ENCODE measurements at places on chromosomes 13 and 19. TPM values are rescaled to one million over a fixed set of nuclear protein-coding genes. Genes with fewer than 3 reads are reported as not detected.
A peak's percentile ranks its signal among the peaks of the same experiment; 100 is the strongest.

DNA sequence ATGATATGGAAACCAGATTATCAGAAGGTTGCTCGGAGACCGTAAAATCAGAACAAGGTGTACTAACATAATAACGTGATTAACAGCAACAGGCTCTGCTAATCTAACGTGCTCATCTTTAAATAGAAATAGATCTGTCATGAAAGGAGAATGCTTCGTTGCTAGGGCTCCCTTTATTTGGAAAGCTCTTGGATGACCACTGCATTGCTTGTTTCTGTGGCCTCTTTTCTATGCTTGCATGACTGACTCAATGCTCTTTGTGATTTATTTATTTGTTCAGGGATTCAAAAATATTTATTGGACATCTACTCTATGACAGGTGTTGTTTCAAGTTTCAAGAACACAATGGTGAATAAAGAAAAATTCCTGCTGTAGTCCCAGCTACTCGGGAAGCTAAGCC lies 22.3 kb upstream of the ZDHHC20 start:
- no peak for DNase-seq

DNA sequence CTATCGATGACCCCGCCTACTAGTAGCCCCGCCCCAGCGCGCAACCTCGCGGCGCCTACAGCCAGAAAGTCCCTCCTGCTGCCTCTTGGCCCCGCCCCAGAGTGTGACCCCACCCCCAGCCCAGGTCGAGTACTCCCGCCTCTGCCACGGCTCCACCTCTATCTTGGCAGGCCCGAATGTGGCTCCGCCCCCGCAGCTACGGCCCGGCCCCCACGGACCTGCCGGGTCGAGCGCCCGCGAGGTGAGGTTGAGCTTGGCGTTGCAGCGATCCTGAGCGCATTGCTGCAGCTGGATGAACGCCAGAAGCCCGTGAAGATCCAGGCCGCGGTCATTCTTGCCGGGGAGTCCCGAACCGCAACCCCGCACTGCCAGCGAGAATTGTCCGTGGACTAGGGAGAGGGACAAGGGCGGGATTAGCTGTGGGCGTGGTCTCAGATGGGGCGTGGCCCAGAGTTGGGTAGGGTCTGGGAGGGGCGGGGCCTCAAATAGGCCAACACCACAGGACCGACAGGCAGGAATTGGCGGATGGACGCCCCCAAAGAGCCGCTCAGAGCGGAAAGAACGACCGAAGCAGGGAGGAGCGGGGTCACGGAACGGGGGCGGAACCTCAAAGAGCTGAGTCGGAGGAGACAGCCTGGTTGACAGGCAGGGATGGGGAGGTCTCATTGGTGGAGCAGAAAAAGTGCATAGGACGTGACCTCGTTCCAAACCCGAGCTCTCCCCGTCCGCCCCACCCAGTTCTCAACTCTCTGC lies 1.9 kb downstream of the LYPD3 start:
- DNase-seq: peak; percentile 94

Gene SLC46A3
- total RNA-seq: 2.7 TPM

Gene PSG3
- total RNA-seq: 0.13 TPM

DNA sequence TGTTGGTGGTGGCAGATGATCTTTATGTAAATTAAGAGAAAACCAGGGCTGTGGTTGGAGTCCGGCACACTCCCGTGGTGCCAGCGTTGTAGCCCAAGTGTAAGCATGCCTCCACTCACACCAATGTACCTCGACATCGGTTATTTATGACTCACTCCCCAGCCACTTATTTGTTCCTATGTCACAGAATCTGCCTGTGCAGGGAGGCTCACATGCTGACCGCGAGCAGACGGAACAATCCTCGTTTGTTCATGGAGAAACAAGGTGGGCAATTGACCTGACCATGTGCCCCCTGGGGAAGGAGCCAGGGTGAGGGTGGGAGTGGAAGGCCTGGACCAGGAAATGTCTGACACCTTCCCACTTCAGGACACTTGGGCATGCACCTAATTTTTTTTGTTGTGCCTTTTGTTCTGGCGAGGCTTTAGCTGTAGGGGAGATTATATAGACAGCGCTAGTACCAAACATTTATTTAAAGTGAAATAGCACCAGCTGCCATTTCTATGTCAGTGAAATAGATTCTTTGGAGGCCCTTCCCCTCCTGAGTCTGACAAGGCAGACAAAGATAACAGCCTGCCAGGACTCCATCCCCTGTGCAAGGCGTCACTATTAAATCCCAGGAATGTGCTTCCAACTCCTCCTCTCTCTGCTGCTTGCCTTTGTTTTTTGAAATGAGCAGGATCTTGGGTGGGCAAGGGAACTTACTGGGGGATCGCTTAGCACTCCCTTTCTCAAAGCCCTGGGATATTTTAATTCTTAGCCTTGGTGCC lies 394.2 kb downstream of the FGF9 start:
- no peak for DNase-seq

Gene LACC1
- total RNA-seq: 5.8 TPM

- DNase-seq: no peak
Observed at GRCh38 chr13:61765181-61765742, 349.6 kb upstream of the PCDH20 start.

Gene NKPD1
- 0.13 TPM for total RNA-seq

- DNase-seq: peak; percentile 43
Observed at GRCh38 chr19:50427997-50428425, 4.7 kb upstream of the MYBPC2 start.

Gene PRR22
- total RNA-seq: 0.51 TPM

GRCh38 chr13:36513266-36513665 lies 81.0 kb downstream of the CCNA1 start:
- DNase-seq: no peak

Gene SYT3
- under 0.01 TPM for total RNA-seq

GRCh38 chr19:46860846-46861690 lies at the start of gene ARHGAP35:
Gene ARHGAP35, plus strand, starts transcription at chr19:46860997. Its CDS starts 57,679 bp downstream, at chr19:46918676.
- no peak for DNase-seq

DNA sequence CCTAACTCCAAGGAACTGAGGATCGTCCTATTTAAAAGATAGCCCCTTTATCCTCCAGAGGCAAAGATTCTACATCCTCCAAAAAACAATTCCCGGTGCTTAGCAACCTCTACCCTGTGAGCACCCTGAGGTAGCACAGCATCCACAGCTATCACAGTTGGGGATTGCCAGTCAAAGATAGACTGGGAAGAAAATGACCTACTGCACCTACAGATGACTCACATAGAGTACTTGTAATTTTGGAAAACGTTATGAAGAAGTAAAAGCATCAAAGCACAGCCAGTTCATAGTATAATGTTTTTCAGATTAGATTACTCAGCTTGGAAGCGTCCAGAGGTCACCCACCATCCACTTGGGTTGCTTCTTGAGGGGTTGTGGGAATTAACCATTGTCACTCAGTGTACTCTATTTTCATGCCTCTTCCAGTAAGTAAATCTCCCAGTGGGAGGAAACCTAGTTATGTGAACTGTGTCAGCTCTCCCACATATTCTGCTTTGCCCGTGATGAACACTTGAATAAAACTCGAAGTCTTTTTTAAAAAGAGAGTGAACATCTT lies 8.9 kb upstream of the FAM124A start:
- DNase-seq: no peak

DNA sequence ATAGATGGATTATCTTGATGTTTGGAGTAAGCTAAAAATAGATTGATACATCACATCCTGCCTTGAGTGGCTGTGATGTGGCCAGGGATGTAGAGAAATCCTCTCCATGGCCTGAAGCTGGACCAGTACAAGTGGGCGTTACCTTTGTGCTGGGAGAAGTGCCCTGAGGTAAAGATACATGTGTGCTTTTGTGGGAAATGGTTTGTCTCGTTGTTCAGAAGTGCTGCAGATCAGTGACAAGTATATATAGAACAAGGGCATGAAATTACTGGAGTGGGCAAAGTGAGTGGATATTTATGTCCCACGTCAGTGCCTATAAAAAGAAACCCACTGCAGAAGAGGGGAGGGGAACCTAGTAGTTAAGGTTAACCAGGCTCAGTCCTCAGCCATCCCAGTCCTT lies 12.2 kb upstream of the ZNF304 start:
- no peak for DNase-seq

Gene PSG6
- total RNA-seq: not detected

DNA sequence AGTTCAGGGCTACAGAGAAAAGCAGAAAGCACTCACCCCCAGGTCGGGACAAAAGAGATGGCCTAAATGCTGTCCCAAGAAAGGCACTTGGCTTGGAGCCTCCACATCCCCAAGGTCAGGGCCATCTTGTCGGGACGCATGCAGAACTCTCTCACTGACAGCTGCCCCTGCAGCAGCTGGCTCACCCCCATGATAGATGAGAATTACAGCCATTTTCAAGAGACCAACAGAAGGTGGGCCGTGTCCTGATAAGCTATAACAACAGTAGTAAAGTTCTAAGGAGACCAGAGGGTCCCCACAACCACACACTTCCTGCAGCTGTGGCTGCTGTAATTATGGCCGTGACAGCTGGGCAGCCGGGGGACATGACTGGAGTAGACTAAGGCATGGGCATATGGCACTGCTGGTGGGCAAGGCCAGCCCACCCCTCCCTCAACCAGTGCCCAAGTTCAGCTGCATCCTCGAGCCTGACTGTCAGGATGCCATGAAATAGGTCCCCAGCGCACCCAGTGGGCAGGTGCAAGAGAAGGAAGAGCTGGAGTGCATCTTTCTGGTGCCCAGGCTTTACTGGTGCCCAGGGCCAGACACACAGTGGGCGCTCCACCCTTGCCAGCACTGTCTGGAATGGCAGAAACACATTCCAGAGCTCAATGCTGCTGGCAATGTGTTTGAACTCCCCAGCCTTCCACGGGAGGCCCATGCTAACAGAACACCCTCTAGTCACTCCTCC lies 436.7 kb upstream of the ZNF507 start:
- no peak for DNase-seq

GRCh38 chr19:47587295-47587694 lies 14.3 kb upstream of the ZNF541 start:
- no peak for DNase-seq

- DNase-seq: no peak
Observed at GRCh38 chr13:113853518-113854237, 10.2 kb downstream of the GAS6 start.

Gene MEDAG
- 110 TPM for total RNA-seq

- peak; percentile 61 for DNase-seq
Observed at GRCh38 chr13:110973007-110973700, 58.3 kb upstream of the ANKRD10 start.

- no peak for DNase-seq
Observed at GRCh38 chr19:670609-671075, 5.5 kb upstream of the FSTL3 start.

Gene MRPL57
- 22.2 TPM for total RNA-seq

DNA sequence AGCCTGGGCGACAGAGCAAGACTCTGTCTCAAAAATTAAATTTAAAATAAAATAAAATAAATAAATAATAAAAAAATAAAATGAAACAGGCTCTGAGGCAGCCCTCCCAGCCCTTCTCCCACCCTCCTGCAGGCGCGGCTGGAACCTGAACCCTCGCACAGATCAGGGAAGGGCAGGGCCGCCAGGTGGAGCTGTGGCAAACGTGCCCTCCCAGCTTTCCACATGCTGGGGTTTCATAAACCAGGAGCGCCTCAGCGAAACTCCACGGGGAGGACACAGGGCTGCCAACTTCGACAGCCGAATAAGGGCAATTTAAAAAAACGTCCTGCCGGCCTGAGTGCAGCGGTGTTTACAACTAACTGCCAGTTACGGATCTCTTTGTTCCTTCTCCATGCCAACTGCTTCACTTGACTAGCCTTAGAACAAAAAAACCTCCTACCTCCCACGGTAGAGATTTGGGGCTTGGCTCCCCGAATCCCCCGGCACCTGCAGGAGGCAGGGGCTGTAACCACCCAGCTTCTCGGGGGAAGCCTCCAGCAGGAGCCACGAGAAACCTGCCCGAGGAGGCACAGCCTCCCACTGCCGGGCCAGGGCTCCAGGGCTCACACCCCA lies 15.9 kb downstream of the ZNF787 start:
- DNase-seq: peak; percentile 77
